Fibroblast of skin of right quadriceps (primary cell): ENCODE measurements at places on chromosomes 16 and 17.
A peak's percentile ranks its signal among the peaks of the same experiment; 100 is the strongest.

DNA sequence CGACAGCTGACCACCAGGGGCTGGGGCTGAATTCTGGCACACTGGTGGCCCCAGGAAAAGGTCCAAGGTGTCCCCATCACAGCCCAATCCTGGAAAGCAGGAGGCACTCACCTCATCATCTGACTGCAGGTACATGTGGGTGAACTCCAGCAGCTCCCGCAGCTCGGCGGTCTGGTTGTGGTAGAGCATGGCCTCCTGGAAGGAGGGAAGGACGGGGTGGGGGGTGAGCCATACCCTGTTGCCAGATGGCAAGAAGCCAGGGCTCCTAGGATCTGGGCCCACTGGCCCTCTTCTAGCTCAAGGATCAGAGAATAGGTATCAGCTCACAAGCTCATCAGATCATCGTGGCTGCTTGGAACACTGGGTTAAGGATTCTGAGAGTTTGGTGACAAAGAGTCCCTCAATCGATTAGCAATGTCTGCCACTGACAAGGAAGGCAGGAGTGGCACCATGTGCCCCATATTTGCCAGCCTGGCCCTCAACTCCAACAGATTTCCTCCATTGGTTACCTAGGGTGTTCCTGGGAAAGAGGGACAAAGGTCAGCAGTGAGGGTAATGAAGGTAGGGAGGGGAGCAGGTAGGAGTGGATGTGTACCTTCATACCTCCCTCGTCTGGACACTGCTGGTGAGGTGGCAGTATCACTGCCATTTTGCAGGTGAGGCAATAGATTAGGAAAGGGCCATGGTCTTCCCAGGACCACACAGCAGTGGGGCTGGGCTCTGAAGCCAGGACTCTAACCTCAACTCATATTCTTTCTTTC is 4.9 kb downstream of the P3H4 start:
- DNase-seq = no peak

GRCh38 chr17:81140018-81140417 is 25.3 kb upstream of the PVALEF start:
- no peak for DNase-seq

DNA sequence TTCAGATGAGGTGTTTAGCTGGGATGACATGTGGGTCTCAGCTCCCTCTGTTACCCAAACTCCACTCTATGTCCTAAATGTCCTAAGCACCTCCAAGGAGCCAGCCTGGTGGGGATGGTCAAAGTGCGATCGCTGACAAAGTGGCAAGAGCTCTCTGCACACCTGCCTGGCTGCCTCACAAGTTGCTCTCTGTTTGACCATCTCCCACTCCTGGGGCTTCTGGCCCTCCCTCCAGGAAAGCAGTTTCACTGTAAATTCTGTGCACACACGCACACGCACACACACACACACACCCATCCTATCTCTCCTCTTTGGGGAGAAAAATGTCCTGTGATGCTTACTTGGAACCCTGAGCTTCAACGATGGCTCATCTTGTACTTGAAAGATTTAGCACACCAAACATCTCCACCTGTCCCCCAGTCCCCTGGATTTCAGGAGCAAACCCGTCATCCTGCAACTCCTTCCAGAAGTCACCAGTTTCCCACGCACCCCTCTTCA is 1.7 kb downstream of the PITPNA start:
- no peak for DNase-seq

- no peak for DNase-seq
Observed at GRCh38 chr16:4325253-4325758, 9.4 kb downstream of the GLIS2 start.

- no peak for DNase-seq
Observed at GRCh38 chr16:9965079-9965478, 217.1 kb downstream of the GRIN2A start.

DNA sequence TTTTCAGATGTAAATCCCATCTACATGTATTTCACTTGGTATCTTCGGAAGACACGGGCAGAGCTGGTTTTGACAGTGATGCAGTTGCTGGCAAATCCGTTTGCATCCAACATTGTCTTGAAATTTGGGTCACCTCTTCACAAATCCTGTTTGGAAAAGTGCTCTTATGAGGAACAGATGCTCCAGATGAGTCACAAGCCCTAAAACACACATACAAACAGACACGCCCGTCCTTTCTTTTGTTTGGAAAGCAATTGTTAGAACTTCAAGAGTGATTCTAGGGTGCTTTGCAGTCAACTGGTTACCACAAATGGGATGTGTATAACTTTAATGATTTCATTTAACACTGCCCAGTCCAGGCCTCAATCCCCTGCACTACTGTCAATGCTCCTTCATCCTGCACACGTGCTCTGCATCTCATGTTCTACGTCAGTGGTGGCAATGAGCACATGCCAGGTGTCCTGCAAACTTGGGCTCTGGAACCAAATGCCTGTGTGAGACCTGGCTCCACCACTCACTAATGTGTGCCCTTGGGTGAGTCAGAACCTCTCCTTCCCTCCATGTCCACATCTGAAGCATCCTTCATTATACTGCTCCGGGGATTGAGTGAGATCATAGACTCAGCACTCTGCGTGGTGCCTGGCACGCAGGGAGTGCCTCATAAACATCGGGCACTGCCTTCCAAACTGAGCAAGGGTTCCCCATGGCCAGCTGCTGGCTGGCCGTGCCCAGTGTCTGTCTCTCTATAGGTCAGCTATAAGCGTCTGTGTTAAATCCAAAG is 19.3 kb upstream of the FOXF1 start:
- no peak for DNase-seq

DNA sequence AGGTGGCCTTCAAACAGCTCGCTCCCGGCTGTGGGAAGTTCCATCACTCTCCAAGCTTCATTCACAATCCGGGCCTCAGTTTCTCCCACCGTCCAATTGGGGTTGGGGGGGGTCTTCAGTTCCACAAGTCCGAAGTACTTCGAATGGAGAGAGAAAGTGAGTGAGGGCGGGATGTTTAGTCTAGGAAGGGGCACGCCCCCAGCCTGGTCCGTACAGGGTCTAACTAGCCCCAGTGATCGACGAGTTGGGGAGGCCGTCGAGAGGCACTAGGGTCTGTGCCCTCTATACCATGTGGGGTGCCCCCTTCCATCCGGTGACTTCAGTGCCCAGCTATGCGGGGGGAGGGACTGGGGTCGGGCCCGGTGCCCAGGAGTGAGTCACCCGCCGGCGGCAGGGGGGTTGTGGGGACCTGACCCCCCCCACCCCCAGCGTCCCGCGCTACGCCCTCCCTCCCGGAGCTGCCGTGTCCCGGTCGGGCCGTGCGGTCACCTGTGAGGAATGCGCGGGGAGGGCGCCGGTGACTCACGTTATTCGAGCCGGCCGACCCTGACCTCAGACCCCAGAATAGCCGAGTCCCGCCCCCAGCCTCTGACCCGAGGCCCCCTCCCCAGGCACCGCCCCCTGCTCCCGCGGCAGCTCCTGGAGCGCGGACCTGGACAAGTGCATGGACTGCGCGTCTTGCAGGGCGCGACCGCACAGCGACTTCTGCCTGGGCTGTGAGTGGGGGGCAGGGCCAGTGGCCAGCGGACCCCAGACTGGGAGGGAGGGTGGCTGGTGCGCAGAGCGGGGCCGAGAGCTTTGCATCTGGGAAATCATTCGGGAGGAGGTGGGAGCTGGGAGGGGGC is 658 bp downstream of the TNFRSF12A start:
- DNase-seq = peak; percentile 93

- DNase-seq = no peak
Observed at GRCh38 chr16:68479271-68479670, 31.0 kb upstream of the SMPD3 start.

GRCh38 chr16:58464916-58465731 is 34.8 kb upstream of the NDRG4 start:
- no peak for DNase-seq

GRCh38 chr16:79648826-79649225 is 48.3 kb upstream of the MAF start:
- DNase-seq = no peak

DNA sequence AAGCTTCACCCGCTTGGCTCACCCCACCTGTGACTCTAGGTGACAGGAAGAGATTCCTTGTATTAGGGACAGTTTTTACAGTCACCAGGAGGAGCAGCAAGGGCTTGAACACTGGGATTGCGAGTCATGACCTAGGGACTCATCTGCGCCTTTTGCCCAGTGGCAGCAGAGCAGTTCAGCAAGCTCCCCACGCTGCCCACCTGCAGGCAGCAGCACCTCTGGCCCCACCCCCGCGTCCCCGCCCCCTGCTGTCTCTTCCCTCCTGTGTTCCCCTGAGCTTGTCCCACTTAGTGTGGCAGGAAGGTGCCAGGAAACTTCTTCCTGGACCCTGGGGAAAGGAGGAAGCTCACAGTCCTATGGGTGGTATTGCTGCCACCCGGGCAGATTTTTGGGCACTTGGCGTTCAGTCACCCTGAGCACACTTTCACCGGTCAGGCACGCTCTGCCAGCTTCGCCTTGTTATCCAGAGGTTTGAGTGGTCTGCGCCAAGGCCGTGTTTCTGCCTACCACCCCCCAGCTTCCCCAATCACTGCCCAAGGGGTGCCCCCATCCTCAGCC is 8.7 kb downstream of the MMP15 start:
- DNase-seq = no peak

- DNase-seq = no peak
Observed at GRCh38 chr16:21228361-21228872, 5.1 kb upstream of the ANKS4B start.
